ENCODE measurements at places on chromosomes 7 and 10.

DNA sequence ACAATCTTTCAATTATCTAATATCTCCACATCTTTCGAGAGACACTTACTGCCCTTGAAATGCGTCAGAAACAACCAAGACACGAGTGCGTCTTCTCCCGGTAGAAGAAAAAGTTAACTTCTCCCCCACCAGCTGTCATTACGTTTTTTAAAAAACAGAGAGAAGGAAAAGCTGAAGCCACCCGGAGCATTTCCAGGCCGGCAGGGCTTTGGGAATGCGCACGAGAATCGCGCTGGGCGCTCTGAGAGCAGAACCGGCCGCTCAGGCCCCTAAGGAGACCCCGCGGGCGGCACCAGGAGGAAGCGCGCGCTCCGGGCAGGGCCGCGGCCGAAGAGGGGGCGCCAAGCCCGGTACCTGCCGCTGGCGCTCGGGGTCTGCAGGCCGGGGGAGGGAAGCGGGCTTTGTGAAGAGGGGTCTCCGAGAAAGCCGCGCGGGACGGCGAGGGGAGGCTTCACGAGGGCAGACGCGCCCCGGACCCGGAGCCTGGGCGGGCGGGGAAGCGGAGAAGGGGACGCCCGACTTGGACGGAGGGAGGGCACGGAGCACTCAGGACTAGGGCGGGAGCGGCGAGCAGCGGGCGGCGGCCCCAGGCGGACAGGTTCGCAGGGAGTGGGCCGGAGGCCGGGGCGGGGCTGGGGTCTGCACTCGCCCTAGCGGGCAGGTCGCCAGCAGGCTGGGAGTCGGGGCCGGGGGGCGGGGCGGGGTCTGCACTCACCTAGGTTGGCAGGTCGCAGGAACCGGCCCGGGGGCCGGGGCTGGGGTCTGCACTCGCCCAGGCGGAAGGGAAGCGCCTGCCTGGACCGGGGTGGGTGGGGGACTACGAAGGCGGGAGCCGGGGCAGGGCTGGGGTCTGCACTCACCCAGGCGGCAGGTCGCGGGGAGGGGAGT is 932 bp downstream of the ESYT2 start:
- no peak for DNase-seq

DNA sequence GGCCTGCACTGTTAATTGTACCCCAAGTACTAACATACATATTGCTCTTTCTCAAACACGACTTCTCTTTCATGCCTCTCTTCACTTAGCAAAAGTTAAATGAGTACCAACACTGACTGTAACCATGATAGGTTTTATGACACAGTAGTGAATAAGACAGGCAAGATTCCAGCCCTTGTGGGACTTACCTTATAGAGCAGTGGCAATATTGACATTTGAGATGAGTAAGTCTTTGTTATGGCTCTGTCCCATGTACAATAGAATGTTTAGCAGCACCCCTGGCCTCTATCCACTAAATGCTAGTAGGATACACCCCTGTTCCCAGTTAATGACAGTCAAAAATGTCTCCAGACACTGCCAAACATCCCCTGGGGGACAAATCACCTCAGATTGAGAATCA is 11.9 kb upstream of the COL1A2 start:
- DNase-seq: no peak

GRCh38 chr10:86281396-86281795 is 85.2 kb downstream of the GRID1 start:
- DNase-seq: peak; percentile 11

DNA sequence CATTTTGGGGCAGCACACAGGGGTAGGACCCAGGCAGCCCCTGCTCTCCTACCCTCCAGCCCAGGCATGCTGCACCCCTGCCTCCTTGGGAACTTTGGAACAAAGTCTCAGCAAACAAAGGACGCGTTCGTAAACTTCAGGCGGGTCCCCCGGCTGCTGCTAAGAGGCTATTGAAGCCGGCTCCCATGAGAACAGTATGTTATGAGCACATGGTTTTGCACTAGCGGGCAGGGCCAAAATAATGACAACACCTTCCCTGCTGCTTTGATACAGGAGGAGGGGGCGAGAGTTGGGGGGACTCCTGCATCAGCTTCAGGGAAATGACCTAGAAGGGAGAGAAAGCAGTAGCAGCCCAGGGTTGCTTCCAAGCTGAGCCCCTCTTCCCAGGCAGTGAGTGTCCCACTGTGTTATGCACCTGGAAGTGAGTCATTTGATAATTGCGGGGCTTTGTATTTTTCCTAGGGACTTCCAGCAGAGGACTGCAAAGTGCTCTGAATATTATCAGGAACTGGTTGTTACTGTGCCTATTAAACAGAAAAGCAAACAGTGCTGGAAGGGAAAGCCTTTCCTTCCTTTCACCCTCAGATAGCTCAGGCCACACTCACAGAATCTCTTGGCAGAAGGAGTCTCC is 6.9 kb downstream of the ITPRIP start:
- peak; percentile 75 for DNase-seq

DNA sequence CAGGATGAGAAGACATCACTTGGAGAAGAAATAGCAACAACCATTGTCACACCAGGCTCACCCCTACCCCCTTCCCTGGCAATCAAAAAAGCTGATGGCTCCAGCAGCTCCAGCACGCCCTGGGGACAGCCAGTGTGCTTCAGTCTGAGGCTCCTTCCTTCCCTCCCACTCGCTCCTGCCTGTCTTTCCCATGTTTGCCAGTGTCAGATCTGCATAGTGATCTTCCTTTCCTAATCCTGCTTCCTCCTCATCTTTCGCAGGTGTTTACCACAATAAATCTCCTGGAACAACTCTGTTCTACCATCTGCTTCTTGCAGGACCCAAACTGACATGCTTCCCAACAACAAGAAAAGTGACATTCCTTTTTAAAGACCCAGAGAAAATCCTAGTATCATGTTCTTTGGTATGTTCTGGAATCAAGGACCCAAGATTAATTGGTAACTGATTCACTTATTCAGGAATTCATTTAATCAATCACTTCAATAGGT is 57.1 kb downstream of the STEAP1B start:
- DNase-seq: no peak

GRCh38 chr10:96495544-96495943 is 18.2 kb downstream of the TLL2 start:
- no peak for DNase-seq

DNA sequence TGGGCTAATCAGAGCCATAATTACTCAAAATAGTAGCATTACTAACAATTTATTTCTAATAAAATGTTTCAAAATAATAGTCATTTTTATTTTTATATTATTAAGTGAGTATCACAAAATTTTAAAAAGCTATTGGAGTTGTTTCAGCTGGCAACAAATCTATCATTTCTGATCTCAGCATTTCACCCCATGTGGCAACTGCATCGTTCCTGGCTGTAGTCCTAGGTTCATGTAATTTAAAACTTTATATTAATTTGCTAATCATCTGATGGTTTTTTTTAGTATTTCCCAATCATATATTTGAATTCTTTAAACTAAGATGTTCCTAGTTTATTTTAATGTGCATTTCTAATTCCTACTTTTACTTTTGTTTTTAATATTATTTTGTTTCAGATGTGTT is 293.0 kb upstream of the AKR1E2 start:
- DNase-seq: no peak

- DNase-seq: no peak
Measured at GRCh38 chr10:124302951-124303505, 115.7 kb downstream of the OAT start.

GRCh38 chr10:90321132-90321816 is 536.6 kb downstream of the HTR7 start:
- DNase-seq: no peak

GRCh38 chr10:92203919-92204623 is 86.8 kb downstream of the CPEB3 start:
- DNase-seq: no peak

DNA sequence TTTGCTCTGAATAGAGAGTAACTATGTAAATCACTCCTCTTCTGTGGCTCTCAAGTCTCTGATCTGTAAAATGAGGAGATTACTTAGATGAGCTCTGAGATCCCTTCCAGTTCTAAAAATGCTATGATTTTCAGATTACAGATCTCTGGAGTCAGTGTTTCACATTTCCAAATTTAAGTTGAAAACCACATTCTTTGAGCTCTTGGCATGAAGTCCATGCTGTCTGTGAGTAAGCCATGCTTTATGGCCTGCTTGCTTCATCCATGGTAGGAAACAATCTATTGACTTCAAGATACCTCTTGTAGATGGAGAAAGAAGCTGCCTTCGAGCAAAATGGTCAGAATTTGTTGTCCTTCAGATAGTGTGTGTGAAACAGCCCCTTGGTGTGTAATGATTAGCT is 64.9 kb downstream of the CELF2 start:
- no peak for DNase-seq

- DNase-seq: no peak
Measured at GRCh38 chr10:65769828-65770227, 1156.0 kb upstream of the LRRTM3 start.

DNA sequence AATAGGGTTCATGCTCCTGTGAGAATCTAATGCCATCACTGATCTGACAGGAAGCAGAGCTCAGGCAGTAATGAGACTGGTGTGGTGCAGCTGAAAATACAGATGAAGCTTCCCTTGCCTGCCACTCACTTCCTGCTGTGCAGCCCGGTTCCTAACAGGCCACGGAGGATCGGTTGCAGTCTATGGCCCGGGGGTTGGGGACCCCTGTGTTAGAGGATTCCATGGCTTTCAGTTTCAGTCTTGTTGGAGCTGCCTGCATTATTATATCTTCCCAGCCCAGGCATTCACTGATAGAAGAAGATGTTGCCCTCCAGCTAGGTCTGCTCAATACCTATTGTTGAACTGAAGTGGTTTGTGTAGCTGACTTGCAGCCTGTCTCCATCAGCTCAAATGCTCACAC is 1298.8 kb downstream of the TYW1 start:
- DNase-seq: no peak
